ENCODE measurements at places on chromosomes 3 and 15.
A peak's percentile ranks its signal among the peaks of the same experiment; 100 is the strongest.

- no peak for DNase-seq
Observed at GRCh38 chr3:170137986-170138385, 43.5 kb downstream of the PHC3 start.

GRCh38 chr3:2360815-2361214, 262.1 kb downstream of the CNTN4 start:
- DNase-seq = no peak

DNA sequence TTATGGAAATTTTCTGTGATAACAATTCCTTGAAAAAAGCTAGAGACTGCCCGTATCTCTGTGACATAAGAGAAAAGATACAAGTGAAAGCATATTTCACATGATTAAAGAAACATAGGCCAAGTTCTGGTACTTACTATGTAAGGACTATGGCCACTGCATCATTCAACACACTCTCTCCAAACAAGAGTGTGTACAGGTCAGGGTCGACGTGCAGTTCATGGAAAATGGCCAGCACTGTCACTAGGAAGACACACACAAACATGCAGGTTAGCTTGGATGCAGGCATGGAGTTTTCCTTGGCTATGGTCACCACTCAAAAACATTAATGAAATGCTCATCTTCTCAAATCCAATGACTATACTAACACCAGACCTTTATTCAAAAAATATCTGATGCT, 196.2 kb downstream of the SLC9A9 start:
- no peak for DNase-seq

- DNase-seq = no peak
Observed at GRCh38 chr3:8001712-8002111, 499.9 kb upstream of the LMCD1 start.

DNA sequence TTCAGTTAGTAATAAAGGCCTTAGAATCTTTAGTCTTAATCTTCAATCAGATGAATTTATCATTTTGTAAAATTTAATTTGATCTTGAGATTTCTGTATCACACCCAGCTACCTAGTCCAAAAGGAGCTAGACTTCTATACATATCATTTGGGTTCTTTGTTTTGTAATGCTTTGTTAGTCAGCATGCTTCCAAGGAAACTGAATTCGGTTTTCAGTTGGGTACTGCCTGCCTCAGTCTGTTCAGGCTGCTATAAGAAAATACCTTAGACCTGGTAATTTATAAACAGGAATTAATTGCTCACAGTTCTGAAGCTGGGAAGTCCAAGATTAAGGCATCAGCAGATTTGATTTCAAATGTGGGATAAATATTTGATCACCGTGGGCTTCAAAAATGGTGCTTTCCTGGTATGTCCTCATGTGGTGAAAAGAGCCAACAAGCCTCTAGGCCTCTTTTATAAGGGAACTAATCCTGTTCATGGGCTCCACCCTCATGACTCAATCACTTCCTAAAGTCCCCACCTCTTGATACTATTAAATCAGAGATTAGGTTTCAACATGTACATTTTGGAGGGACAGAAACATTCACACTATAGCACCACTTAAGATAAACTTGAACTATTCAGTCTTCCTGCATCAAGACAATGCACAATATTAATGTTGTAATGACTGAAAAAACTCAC, 800.7 kb downstream of the NAALADL2 start:
- DNase-seq = no peak

- DNase-seq = no peak
Observed at GRCh38 chr15:94411846-94412245, 180.5 kb downstream of the MCTP2 start.

DNA sequence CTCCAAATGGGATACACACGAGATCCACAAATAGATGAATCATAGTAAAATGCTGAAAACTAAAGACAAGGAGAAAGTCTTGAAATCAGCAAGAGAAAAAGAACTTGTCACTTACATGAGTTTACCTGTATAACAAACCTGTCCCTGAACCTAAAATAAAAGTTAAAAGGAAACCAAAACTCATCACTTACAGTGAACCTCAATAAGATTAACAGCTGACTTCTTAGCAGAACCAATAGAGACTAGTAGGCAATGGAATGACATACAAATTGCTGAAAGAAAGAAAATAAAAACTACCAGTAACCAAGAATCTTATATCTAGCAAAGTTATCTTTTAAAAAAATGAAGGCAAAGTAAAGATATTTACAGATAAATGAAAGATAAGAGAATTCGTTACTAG, 27.4 kb downstream of the SEC22A start:
- no peak for DNase-seq

GRCh38 chr15:90901175-90902039, 1.7 kb upstream of the MAN2A2 start:
- no peak for DNase-seq

- DNase-seq = no peak
Observed at GRCh38 chr15:71669688-71670087, 140.7 kb upstream of the NR2E3 start.

DNA sequence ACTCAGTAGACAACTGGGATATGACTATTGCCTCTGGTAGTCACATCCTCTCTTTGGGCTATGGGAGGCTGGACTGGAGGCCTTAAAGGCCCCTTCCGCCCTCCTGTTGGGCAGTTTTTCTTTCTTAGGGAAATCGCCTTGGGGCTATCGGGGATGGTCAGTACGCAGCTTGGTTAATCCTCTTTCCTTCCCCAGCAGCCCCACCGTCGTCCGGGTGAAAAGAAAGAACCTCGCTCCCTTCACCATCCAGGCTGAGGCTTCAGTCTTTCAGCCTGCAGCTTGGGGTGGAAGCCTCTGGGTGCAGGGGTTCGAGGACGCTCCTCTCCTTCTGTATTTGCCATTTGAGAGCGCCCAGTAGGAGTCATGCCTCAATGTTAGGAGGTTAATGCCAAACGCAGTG, 641 bp upstream of the ST6GAL1 start:
- no peak for DNase-seq

GRCh38 chr3:18208091-18208490, 217.0 kb downstream of the SATB1 start:
- DNase-seq = no peak

DNA sequence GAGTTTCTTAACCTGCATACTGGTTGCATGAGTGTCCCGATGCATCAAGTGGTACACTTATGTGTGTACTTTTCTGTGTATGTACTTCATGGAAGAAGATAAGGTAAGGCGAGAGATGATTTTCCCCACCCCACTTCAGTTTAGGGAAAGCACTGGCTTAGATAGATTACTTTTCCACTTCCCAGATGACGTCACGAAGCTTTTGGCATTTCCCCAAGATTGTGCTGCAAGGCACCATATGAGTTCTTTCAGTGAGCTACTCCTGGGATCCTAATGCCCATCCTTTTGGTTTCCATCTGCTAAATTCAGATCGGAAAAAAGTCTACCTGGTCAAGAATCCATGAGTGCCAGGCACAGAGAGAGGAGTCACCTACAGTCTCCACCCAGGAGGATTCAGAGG, 4.5 kb downstream of the IL17RB start:
- no peak for DNase-seq

DNA sequence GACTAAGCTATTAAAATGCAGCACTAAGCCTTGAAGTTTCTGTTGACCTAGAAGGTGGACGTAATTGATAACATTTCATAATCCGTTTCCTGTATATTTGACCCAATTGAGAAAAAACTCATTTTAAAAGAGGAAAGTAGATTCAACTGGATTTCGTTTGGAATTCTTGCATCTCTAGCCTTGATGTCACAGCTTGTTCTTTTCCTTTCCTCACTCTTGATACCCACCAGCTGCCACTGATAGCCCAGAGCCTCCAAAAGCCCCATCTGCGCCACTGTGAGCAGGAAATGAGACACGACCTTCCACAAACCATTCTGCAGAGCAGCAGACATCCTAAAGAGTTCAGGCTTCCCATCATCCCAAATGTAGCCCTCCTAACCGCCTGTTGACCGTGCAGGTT, 61.8 kb downstream of the FOXB1 start:
- DNase-seq = no peak

DNA sequence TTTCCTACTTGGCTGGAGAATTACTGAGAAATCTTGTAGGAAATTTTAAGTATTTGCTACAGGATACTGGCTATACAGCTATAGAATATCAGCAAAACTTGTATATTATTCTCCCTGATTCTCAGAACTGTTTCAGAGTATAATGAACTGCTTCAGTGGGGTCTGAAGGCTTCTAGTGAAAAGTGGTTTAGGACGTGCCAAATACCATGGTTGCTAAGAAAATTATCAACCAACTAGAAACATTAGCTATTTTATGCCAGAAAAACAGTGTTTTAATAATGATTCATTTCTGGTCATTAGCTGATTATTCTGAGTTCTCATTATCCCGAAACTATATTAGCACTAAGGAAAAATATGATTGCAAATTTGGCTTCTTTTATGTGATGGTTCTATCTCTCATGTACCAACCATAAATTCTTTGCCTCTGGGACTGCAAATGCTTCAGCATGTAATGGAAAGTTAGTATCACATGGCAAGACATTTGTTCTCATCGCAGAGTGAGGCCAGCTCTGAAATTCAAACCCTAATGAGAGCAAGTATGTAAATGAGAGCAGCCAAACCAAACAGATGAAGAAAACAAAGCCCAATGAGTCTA, 11.0 kb upstream of the TSC22D2 start:
- DNase-seq = no peak

DNA sequence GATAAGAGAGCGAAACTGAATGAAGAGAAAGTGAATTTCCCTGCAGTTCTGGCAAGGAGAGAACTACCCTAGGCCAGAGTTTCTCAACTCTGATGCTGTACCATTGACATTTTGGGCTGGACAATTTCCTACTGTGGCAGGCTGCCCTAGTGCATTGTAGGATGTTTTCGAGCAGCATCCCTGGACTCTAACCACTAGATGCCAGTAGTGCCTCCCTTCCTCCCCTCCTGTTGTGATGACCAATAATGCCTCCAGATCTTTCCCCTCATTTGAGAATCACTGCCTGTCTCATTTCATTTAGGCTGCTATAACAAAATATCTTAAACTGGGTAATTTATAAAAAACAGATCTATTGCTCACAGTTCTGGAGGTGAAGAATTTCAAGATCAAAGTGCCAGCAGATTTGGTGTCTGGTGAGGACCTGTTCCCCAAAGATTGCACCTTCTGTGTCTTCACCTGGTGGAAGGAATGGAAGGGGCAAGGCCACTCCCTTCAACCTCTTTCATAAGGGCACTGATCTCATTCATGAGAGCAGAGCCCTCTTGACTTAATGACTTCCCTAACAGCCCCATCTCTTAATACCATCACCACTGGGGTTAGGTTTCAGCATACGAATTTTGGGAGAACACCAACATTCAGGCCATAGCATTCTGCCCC, 188.9 kb upstream of the MEIS2 start:
- DNase-seq = no peak

GRCh38 chr3:63046580-63046979, 171.4 kb upstream of the CADPS start:
- no peak for DNase-seq

GRCh38 chr3:77539677-77540076, 499.8 kb downstream of the ROBO2 start:
- DNase-seq = no peak

DNA sequence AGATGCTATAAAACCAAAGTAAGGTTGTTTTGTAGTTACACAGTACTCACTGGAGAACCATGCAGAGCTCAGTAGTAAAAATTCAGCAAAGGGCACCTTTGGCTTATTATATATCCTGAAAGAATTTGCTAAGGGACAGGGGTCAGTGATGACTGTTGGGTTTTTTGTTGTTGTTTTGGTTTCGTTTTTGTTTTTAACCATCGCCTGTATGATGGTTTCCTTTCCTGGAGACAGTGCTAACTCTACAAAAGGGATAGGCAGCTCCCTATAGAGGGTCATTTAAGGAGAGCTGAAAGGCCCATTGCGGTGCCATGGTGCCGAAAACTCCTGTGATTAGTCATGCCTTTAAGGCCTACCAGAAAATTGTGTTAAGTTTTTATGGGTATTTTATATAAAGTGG, 118.2 kb upstream of the GOLIM4 start:
- no peak for DNase-seq

- DNase-seq = peak; percentile 69
Observed at GRCh38 chr15:74616366-74616939, 817 bp downstream of the CLK3 start.

DNA sequence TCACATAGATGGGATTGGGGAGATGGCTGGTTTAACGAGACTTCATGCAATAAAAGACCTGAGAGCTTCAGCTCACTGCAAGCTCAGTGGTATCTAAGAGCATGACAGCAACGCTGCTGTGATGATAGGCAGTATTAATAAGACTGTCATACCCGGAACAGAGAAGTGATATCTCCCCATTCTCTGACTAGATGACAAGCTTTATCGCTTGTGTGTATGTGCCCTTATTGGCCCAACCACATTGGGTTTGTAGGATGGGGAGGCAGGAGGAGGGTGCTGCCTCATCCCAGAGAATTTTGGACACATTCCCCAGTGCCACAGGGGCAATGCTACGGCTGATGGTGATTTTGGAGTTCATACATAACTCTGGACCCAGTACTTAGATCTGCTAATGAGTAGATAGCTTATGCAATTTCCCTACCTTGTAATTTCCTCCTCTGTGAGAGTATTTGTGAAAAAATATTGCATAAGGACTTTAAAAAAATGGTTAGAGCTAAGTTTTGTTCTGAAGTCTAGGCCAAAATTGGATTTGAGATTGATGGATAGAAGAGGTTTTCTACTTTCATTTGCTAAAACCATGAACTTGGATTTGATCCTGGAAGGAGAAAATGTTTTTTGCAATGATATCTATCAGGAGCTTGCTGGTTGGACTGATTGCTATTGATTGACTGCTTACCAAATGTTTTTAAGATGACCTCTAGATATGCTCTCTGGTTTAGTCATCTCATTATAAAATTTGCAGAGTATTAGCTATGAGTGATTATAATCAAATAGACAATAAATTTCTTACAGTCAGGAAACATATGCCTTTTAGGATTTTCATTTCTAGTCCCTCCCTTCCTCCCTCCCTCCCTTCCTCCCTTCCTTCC, 14.0 kb upstream of the TMEM212 start:
- no peak for DNase-seq

DNA sequence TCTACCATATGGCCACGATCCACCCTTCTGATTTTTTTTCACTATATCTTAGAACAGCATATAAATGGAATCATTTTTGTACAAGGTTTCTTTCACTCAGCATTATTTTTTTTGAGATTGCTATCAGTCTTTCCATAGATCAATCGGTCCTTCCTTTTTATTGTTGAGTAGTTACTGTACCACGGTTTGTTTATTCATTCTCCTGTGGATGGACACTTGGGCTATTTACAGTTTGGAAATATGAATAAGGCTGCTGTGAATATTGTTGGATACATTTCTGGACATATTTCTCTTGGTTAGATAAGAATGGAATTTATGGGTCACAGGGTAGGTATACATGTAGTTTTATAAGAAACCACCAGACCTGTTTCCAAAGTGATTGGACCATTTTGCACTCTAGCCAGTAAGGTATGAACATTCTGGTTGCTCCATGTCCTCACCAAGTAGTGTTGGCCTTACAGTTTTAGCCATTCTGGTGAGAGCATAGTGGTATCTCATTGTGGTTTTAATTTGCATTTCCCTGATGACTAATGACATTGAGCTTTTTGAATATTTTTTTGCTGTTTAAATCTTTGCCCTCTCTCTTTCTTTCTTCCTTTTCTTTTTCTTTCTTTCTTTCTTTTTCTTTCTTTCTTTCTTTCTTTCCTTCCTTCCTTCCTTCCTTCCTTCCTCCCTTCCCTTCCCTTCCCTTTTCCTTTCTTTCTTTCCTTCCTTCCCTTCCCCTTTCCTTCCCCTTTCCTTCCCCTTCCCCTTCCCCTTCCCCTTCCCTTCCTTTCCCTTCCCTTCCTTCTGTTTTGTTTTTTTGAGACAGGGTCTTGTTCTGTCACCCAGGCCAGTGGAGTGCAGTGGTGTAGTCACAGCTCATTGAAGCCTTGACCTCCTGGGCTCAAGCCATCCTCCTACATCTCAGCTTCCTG, 49.2 kb downstream of the LRRK1 start:
- no peak for DNase-seq

Data from activated naive CD8-positive, alpha-beta T cell treated with anti-CD3 and anti-CD28 coated beads for 36 hours (primary cell).